HS-27A (cell line): ENCODE measurements at places on chromosomes 11 and 22.

GRCh38 chr22:39181778-39182177 lies 29.3 kb upstream of the CBX7 start:
- DNase-seq = no peak

GRCh38 chr11:46808799-46809431 lies 37.2 kb downstream of the CKAP5 start:
- no peak for DNase-seq

DNA sequence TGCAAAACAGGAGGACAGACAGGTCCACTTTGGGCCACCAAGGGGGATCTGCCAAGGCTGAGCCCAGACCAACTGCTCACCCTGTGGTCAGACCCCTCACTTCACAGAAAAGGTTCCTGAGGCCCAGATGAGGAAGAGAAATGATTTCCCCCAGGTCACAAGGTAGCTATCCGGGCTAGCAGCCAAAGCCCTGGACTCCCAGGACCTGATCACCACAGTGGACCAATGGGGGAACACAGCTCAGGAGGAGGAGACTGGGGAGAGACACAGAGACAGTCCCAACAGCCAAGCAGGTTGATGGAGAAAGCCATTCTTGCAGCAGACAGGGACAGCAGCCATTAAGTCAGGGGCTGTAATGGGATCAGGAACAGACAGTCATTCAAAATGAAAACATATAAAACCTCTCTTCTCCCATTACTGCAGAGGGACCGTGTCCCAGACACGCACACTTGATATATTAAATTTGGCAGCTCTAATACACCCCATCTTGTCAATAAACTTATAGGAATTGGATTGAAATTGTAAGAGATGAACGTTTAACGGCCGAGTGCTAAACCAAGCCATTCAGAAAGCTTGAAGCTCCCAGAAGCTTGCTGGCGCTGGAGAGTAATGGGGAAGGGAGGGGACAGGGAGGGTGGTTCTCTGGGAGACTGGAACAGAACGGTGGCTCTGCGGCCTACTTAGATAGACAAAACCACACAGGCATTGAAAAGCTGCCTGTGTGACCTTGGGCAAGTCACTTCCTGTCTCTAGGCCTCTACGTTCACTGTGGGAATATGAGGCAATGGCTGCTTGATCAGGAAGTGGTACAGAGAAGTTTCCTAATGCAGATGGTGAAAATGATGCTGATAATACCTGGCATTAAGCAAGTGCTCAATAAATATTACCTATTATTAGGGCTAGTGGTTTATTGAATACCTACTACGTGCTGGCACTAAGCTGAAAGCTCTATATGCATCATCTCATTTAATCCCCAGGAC lies 16.0 kb downstream of the ZMAT5 start:
- DNase-seq = no peak

DNA sequence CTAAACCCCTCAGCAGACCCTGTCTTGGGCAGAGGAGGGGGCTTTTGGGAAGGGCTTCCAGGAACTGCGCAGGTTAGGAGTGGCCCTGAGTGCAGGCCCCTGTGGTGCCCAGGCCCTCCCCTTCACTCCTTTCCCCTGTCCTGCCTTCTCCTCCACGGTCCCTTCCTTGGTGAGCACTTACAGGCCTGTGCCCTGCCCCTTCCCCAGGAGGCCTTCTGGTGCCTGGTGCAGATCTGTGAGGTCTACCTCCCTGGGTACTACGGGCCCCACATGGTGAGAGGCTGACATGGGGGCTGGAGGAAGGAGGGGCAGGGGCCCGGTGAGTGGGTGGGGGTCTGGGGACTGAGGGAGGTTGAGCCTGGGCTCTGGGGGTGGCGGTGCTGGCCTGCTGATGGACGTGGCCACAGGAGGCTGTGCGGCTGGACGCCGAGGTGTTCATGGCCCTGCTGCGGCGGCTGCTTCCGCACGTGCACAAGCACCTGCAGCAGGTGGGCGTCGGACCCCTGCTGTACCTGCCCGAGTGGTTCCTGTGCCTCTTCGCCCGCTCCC lies 2.6 kb downstream of the TBC1D10C start:
- no peak for DNase-seq

GRCh38 chr11:1565173-1565903 lies 6.7 kb downstream of the DUSP8 start:
- no peak for DNase-seq

DNA sequence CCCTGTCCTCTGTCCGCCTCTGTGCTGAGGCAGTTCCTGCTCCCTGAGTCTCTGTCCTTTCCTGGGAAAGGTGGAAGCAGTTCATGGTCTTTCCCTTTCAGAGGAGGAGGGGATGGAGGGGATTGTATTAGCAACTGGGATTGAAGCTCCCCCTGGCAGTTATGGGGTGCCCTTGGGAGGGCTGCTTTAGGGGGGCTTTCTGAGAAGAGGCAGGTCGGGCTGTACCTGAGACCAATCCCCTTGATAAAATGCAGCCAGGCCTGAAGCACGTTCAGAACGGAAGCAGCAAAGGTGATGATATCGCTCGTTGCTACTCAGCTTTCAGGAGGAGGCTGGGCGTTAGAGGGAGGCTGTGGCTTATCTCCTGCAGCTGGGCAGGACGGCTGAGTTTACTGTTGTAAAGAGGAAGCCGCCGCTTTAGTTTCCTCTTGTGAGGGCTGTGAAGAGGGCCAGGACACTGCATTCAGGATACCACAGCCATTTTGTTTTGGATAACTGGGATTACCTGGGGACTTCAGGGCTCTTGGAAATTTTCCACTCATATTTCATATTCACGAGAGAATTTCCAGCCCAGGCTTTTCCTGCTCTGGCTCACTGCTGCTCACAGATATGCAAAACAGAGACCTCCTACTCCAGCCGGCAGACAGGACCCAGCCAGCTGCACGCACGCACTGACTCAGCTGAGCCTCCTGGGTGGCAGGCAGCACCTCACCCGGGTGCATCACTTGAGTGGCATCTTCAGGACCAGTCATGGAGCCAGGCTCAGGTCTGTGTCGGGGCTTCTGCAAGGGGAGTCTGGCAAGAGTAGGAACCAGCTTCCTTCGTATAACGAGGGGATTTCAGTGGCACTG lies 798 bp downstream of the AMPD3 start:
- DNase-seq = no peak

DNA sequence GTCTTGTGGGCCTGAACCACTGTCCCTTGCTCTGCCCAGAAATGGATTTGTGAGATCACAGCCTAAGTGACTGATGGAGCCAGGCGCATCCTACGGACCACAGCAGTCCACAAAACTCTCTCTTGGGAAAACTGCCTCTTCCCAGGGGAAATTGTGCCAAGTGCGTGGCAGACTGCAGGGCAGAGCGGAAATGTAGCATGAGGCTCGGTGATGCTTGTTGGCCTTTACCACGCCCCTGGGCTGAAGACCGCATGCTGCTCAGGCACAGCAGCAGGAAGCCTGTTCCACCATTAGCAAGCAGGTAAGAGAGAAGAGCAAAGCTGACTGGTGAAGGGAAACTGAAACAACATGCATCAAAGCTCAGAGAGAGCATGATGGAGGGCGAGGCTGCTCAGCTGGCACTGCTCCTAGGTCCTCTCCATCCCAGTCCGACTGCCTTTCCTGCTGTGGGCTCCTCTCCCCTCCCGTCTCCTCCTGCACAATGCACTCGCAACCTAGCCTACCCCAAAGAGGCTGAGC lies 26.5 kb upstream of the SCARF2 start:
- no peak for DNase-seq

- no peak for DNase-seq
Measured at GRCh38 chr11:13290221-13290980, 12.8 kb downstream of the BMAL1 start.

DNA sequence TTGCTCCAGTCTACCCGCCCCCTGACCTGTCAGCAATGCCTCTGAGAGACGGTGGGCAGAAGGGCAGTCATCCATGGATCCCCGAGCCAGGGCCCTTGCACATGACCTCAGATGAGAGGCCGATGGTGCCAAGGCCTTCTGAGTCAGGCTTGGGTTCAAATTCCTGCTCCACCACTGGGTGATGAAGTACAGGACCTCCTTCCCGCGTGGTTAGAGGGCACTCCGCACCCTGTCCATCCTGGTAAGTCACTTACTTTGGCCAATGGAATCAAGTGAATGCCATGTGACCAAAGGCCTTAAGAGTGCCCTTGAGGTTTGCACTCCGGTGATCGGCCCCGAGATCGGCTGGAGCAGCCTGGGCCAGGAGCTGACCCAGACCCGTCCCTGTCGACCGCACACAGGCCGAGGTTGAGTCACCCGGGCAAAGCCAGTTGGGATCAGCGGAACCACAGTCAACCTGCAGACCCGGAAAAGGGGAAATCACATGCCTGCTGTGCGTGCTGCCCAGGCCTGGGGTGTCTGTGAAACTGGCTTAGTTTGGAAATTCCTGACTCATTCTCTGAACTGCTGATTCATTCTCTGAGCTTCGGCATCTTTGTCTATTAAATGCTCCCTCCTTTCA lies 48.9 kb downstream of the RTL6 start:
- peak; percentile 48 for DNase-seq

DNA sequence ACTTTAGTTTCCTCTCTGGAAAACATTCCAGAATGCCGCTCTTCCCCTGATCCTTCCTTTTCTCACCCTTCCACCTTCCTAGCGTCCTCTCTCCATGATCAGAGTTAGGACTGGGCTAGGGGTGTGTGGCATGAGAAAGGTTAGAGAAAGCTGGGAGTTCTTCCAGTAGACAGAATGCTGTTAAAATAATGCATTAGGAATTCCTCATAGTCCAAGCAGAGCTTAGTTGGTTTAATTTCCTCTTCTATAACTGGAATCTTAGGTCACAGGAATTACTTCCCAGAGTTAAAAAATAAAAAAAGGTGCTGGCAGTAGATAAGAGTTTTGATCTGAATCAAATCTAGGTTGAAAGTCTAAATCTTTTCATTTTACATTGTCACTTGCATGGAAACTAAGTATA lies 37.2 kb upstream of the ADORA2A start:
- DNase-seq = no peak

DNA sequence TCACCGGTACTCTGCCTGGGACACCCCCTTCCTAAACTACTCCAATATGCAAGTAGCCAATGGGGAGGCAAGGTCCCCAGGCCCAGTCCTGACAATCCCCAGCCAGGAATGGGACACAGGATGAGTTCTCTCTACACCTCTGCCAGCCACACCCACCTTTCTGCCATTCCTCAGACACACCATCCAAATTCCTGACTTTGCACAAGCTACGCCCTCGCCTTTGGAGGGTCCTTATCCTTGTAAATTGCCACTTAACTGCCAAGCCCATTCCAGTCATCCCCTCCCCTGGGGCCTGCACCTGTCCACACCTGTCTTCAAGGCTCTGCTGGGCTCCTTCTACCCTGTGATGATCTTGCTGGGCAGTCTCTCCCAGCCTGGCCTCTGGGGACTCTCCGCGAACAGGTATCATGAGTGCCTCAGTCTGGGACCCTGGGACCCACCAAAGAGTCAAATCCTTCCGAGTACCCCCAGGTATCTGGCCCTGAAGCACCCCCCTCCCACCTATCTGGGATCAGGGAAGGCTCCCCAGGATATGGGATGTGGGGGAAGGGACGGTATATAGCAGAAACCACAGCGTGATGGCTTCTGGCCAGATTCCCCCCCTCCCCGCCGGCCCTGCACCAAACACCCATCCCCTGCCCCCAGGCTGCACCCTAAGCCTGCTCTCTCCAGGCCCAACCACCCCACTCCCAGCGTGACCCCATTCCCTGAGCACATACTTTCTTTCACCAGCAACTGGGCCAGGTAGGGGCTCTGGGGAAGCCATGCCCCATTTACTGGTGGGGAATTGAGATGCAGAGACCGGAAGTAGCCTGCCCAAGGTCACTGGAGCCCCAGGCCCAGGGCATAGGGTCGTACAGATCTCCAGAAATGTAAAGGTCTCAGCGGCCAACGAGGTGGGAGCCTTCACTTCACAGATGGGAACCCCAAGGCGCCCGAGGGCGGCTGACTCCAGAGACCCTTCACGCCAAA lies 806 bp downstream of the ARAP1 start:
- no peak for DNase-seq

DNA sequence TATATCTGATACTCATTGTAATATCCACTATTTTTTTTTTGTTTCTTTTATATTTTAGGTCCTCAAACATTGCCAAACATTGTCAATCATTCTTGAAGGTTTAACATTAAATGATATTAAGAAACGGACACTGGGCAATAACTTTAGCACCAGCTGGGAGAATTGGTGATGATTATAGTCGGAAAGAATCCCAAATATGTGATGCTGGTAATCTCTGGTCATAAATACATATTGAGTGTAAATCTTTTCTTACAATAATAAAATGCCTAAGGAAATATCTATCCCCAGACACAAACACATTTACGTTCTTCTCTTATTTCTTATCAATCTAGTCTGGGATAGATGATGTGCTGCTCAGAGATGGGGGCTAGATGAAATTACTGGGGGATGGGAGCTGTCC lies 25.2 kb downstream of the OR51E2 start:
- peak; percentile 70 for DNase-seq

DNA sequence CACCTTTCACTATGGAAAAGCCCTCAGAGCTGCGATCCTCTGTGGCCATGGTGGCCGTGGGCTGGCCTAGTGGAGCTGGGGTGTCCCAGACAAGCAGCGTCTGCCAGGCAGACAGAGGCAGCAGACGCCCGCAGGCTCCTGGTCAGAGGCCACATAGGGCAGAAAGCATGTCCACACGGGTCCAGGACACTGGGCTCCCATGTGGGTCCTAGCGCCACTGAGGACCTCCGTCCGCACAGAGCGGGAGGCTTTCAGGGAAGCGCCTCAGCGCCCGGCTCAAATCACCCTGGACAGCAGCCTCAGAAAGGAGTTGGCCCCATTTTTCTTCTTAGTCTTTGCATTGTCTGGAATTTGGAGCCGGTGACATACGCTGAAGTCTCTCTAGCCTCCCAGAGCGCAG lies 389.7 kb downstream of the BRD1 start:
- no peak for DNase-seq

GRCh38 chr11:36930256-36930655 lies 332.2 kb upstream of the RAG2 start:
- DNase-seq = no peak

GRCh38 chr11:33701302-33702230 lies 940 bp upstream of the C11orf91 start:
- no peak for DNase-seq

DNA sequence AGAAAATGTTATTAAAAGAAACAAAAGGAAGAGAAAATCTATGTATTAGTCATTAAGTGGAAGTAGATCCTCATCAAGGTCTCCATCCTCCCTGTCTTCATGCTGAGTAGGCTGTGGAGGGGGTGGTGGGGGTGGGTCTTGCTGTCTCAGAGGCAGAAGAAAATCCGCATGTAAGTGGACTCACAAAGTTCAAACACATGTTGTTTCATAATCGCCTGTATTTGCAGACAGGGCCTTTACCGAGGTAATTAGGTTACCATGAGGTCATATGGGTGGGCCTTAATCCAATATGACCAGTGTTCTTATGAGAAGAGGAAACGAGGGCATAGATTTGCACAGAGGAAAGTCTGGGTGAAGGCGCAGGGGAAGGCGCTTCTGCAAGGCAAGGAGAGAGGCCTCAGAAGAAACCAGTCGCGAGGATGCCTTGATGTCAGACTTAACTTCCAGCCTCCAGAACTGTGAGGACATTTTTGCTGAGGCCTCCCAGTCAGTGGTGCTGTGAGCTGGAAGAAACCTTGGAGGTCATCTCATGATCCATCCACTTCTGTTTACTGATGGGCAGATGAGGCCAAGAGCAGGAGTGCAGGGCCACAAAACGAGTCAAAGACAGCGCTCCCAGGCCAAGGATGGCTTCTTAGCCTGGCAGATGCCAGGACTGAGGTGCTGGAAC lies 49.3 kb upstream of the THY1 start:
- no peak for DNase-seq

GRCh38 chr11:34180040-34180813 lies 74.8 kb downstream of the NAT10 start:
- no peak for DNase-seq

GRCh38 chr11:86446163-86446923 lies 71.7 kb downstream of the CCDC81 start:
- DNase-seq = no peak

GRCh38 chr11:70064726-70065317 lies 13.3 kb upstream of the ANO1 start:
- no peak for DNase-seq

GRCh38 chr22:19440411-19441195 lies 6.9 kb downstream of the C22orf39 start:
- no peak for DNase-seq
